ENCODE measurements at places on chromosomes 3 and 15.
A peak's percentile ranks its signal among the peaks of the same experiment; 100 is the strongest.

DNA sequence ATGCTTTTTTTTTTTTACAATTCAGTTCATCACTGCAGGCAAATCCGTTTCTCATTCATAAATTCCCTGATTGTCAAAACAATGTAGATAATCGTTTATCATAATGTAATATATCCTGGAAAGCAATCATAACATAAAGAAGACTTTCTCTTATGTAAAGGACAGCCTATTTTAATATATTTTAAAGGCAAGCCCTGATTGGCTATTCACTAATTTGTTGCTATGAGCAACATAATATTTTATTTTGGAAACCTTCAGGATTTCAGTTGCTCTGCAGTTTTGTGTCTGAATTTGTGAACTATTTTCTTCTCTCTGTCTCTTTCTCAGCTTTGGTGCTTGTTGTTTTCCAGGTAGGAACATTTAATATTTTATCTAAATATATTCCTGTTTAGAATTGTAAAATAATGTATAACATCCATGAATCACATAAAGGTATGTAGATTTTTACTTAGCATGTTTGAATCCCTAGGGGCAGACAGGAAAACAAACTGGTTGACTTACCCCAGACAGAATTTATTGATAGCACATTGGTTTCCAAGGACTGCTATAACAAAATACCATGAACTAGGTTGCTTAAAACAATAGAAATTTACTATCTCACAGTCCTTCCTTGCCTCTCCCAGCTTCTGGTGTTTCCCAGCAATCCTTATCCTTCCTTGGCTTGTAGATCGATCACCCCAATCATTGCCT is 253.5 kb downstream of the CDIN1 start:
- DNase-seq, result no peak

DNA sequence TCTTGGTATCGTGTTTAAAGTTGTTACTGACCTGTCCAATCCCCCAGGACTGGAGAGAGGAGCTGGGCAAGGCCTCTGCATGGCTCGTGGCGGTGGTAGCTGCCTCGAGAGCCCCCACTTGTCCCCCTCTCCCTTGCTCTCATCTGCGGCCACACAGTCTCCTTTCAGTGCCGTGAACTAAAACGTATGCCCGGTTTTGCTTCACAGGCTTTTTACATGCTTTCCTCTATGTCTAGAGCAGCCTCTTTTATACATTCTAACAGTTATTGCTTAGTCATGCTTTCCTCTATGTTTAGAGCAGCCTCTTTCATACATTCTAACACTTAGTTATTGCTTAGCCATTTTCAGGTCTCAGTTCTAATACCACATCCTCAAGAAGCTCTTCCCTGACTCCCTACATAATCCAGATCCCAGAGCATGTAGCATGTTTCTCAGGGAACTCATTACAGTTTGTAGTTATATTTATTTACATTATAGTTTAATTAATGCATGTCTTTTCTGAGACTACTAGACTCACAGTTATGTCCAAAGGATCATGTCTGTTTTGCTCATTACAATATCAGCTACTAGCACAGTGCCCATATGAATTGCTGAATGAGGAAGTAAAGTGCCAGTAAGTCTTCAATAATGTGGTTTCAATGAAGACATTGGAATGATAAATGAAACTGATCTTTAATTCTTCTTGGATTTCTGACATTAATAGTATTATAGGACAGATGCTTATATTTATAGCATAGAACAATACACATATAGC is 66.5 kb upstream of the TBL1XR1 start:
- DNase-seq, result no peak

DNA sequence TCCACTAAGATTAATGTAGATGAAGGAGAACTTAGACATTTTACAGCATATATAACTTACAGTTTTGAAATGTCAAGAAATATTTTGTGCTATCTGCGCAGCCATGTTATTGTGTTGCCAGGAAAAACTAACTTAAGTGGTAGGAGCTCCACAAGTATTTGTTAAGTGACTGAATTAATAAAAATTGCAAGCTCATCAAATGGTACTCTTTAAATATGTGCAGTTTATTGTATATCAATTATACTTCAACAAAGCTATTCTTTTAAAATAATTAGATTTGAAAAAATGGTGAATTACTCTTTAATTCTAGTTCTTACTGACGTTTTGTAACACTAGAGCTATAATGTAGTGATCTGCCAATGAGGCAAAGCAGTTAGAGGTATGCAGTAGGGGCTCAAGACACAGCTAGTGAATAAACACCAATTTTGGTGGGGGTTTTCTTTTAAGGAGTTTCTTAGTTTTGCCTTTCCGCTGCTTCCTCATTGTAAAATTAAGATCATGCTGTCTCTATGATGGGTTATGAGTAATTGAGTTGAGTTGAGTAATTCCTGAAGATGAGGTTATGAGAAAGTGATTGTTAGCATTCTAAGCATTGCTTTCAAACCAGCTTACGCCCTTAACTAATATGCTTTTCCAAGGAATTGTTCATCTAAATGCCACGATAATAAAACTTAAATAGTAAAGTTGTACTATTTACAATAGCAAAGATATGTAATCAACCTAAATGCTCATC is 10.9 kb upstream of the LXN start:
- no peak for DNase-seq

GRCh38 chr3:192906940-192907339 is 10.7 kb downstream of the MB21D2 start:
- no peak for DNase-seq

DNA sequence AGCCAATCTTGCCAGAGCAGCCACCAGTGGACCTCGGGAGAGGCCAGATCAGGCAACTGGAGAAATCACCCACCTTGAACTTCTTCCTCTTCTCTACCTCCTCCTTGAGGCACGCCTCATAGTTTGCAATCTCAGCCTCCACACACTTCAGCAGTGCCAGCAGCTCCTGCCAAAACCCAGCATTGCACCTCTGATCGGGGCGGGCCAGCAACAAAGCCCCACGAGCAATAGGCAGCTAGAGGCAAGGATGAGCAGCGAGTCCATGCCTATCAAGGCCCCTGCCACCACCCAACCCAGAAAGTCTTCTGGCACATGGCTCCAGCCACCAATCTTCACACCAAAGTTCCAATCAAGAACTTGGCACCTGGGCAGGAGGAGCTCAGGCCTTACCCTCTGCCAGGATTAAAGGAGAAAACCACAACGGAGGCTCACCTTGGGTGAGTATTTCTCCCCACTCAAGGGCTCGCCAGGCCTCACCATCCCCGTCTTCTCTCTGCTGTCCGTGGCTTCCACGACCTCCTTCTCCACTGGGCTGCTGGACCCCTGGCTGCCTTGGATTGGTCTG is 42.1 kb downstream of the SEMA3G start:
- DNase-seq, result no peak

DNA sequence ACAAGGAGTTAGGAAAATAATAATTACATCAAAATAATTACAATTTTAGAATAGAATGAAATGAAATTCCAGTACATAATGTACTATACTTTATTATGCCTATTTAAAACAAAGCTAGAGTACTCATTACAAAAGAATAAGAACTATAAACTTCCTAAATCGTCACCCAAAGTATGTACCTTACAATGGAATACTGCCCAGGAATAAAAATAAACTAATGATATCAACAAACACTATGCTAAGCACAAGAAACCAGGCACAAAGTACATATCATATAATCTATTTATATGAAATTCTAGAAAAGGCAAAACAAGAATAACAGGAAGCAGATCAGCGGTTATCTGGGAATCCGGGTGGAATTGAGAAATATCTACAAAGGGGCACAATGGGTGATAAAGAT is 84.7 kb downstream of the MYO9A start:
- no peak for DNase-seq

GRCh38 chr3:149752788-149753136 is 473 bp upstream of the COMMD2 start:
- no peak for DNase-seq

DNA sequence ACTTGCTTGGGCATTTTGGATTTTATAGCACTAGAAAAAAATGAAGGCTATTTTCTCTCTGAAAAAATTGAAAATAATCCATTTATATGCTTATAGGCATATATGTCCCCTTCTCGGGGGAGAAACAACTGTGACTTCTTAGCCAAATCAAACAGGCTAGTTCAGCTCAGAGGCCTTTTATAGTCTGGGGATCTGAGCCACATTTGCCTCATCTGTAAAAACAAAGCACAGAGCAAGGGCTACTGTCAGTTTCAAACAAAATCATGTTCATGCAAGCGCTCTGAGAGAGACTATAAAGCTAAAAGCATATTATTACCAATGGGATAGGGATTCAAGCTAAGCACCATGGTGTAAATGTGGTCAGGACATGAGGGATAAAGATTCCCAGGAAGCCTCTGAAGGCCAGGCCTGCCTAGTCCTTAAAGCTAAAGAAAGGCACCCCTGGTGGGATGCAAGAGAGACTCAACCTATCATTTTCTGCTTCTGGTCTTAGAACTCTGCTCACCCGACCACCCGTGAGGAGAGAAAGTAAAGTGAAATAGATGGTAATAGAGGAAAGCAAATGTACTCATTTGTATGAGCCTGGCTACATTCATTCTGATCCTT is 51.0 kb upstream of the IL12A start:
- no peak for DNase-seq

DNA sequence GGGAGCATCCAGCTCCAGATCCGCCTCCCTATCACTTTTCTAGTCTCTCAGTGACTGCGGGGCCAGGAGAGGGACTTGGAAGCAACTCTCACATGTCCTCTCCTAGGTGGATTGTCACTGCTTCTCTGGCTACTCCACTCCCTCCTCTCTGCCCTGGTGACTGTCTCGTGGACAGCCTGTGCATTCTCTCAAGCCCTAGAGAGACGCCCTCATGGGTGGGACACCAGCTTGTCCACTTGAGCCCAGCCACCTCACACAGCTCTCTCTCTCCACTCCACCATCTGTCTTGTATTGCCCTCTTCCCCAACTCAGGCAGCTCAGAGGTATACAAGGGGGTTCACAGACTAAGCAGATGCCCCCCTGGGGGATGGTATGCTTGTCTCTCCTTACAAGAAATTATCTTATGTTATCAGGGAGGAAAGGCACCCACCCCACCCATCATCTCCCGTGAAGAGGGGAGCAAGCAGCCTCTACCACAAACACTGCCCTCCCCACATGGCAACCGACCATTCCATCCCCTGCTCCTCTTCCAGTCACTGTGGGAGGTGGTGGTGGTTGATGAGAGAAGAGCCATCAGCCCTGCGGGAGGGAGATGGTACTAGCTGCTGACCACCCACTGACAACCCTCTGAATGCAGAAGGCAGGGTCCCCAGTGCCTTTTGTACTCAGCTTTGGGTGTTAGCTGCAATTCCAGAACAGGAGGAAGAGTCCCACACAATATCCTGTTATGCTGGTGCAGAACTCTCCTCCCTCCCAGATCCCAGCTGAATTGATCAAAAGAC is 15.5 kb upstream of the LOXL1 start:
- DNase-seq, result peak; percentile 97

DNA sequence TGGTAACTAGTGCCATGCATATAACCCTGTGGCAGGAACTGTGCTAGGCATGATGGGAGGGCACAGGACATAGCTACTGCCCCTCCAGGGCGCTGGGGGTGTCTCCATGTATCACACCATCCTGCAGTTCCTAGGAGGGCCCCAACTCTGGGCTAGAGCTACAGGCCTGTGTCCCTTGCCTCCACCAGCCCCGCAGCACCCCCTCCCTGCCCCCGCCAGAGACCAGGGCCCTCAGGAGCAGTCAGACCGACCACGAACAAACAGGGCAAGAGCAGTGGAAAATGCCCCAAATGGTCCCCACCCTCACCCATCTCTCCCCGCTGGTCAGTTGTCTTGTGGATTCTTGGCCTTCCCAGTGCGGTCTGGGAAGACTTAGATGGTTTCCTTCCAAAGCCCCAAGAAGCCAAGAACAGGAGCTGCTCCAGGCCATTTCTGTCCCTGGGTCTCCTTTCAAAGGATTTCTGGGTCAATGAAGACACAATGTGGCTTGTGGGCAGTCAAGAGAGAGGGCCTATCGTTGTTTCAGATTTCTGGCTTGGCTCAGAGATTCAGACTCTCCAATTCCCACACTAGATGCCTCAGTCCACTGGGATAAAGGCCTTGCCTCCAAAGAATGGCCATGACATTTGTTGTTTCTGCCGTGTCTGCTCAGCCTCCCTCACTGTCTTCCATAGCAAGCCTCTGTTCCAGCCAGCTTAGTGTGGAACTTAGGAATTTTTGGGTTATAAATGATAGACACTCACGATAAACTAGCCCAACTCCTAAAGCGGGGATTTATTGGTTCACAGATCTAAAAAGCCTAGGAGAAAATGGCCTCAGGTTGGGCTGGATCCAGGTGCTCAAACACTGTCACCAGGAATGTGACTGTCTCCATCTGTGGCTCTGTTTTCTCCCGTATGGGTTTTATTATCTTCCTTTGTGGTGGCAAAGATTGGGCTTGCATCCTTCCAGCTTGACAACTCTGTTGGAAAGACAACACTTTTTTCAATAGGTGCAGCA is 80.6 kb downstream of the LSM3 start:
- no peak for DNase-seq

DNA sequence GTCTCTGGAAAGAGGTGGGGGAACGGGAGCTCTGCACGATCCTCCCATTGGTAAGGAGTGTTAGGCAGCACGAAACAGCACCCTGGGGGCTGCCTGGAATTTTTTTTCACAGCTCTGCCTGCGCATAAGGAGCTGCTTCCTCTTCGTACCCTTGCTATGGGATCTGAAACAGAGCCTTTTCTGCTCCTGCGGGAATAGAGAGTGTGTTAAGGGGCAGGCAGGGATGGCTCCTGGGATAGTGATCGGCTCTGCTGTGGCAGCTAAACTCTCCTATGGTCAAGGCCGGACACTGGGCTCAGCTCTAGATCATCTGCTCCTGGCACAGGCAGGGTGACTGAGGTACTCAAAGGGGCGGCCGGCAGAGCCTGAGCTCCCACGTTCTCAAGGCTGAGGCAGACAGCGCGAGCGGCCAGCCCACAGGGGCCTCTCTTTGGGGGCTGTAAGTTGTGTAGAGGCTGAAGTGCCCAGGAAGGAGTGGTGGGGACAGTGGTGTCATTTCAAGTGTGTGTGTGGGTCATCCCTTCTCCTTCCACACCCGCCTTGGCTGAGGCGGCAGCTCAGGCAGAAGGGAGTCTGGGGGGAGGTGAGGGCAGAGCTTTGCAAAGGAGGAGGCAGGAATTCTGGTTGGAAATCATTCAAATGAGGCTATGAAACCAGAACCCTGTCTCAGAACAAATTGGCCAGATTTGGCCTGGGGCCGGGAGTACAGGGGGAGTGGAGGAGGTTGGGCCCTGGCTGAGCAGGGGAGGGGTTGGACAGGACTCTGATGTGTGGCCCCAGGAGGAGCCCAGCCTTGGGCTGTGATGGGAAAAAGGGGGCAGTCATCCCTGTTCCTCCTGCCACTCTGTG is 31.0 kb downstream of the EPHB3 start:
- DNase-seq, result no peak

DNA sequence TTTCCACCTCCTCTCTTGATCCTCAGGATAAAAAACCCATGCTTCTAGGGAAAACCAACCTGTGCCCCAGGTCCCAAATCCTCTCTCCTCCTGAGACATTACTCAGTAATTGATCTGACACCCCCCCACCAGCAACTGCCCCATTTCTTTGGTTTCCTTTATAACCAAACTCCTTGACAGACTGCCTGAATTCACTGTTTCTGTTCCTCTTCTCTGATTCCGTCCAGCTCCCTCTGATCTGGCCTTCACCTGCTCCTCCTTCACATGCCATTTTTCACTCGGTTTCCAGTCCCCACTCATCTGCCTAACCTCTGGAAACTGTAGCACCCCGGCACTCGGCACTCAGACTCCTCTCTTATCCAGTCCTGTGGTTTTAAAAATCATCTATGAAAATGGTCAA is 2.1 kb downstream of the CCDC51 start:
- no peak for DNase-seq

Data from NCI-H524 treated with DMSO at 0.1 percent for 48 hours (cell line).